CD4-positive, alpha-beta T cell treated with Interleukin-10 for 1 hour (primary cell): ENCODE measurements at places on chromosomes 11 and 22.

DNA sequence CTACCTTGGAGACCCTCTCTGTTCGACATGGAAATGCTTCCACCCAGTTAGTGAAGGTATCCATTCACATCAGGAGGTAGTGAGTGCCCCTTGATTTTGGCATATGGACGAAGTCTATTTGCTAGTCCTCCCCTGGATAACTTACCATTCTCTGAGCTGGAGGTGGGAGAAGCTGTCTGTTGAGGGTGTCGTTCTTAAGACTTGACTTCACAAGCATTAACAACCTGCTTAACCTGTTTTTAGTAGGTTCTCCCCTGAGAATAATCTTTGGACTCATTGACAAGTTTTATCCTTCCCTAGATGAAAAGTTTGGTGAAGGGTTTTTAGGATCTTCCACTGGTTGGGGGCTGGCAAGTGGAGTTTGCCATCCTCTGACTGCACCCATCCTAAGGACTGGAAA is 1053.8 kb upstream of the CNTN5 start:
- DNase-seq, result no peak

- no peak for DNase-seq
Measured at GRCh38 chr11:27754035-27755017, 54.1 kb upstream of the BDNF start.

GRCh38 chr11:112377946-112378345 is 117.3 kb upstream of the PLET1 start:
- DNase-seq, result no peak

DNA sequence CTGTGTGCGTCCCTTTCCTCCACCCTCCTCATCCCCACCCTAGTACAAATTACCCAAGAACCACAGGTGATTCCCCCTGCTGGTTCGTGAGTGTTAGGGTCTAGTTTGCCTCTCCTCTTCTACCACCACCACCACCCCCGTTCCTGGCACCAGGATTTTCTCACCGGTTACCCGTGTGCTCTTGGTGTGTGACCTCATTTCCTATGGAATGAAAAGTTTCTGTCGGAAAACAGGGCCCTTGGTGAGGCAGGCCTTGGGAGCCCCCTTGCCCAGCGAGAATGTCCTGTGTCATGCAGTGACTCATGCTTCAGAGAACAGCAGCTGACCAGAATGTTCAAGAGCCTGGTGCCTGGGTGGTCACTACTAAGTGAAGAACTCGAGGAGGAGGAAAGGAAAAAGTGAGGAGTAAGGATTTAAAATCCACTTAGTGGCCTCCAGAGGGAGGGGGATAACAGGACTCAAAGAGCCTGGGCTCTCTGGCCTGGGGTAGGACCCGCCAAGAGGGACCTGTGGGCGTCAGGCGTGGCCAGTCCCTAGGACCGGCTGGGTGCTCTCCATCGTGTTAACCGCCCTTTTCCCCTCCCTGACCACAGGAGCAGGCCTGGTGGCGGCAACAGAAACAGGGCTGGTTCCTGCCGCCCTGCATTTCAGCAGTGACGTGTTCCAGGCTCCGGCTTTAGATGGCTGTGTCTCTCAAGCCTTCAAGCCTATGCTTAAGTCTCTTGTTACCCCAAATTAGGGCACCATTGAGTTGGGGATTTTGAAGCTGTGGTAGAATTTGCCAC is 30.2 kb downstream of the C22orf31 start:
- DNase-seq, result no peak

DNA sequence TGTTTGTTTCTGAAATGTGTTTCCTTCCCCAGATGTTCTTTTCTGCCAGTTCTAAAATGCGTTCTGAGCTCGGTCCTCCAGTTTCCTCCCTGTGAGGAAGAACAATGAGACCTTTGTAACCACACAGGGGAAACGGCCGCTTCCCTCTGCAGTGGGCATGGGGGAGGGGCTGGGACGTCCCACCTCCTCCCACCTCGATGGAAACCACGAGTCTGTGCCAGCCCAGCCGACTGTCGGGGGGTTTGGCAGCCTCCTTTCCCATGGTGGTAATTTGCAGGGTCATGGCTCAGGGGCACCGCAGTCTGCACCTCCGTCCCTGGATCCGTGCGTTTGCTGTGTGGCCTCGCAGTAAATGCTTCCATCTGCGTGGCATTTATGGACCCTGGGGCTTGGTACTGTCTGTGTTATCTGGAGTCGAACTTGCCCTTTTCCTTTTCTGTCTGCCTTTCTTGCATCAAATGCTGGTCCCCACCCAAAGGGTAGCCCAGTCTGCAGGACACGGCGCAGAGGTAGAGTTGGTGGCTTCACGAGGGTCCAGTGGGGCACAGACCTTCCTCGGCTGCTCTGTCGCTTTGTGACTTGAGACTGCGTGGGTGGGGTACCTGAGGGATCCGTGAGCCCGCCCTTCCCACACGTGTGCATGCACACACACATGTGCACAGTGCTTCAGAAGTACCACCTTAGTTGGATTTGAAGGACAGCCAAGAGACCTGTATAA is 16.1 kb downstream of the LRP5 start:
- no peak for DNase-seq

GRCh38 chr11:15106201-15106965 is 8.3 kb upstream of the INSC start:
- no peak for DNase-seq
